ENCODE measurements at places on chromosomes 1 and 21.

DNA sequence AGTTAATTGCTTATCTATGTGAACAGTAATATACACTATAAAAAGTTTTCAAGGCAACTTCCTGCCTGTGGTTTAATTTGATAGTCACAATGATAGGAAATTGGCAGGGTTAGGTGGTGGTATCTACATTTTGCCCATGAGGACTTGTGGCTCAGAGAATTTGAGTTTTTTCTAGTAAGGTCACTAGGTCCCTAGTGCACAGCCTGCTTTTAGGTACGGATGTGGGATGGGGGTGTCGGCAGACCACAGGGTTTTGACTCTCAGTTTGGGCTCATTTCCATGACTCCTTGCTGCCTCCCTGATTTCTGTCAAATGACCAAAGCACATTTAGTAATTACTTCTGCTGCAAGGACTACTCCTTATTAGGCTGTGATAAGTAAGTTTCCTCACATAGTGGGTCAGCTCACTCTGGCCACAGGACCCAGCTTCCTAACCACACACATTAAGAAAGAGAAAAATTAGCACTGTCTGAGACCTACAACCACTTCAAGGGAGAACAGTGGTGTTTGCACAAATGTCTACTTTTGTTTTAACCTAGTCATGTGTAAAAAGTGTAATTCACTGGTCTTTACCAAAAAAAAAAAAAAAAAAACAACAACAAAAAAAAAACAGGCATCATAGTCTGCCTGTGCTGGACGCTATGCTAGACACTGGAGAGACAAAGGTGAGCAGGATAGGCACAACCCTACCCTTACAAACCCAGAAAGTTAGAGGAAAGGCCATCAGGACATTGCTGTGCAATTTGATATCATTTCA lies 43.7 kb downstream of the MRPL39 start:
- DNase-seq, result no peak

DNA sequence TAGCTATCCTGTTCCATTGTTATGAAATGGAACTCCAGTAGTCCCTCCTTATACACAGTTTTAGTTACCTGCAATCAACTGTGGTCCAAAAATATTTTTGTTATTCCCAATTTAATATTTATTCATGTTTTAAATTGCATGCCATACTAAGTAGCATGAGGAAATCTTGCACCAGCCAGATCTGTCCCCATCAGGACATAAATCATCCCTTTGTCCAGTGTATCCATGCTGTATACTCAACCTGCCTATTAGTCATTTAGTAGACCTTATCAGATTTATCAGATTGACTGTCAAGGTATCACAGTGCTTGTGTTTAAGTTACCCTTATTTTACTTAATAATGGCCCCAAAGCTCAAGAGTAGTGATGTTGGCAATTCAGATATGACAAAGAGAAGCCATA lies 207.9 kb upstream of the DMRTA2 start:
- DNase-seq, result no peak

DNA sequence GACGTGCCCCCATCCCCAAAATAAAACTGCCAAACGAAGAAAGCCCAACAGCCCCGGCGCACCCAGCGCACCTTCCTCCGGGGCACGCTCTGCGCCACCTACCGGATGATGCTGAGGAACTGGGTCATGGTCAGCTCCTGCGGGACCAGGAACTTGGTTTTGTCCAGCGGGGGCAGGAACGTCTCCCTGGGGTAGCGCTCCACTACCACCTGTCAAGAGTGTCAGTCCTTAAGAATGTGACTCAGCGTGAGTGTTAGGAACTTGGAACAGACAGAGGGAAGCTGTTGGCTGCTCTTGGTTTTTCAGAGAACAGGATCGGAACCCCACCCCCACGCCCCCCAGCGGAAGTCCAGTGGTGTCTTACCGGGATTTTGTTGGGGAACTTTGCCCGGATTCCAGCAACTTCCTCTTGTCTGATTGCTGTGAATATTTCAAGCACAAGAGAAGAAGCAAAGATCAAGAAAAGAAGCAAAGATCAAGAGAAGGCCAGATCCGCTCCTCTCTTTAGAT lies 431 bp downstream of the MAP1LC3C start:
- no peak for DNase-seq

DNA sequence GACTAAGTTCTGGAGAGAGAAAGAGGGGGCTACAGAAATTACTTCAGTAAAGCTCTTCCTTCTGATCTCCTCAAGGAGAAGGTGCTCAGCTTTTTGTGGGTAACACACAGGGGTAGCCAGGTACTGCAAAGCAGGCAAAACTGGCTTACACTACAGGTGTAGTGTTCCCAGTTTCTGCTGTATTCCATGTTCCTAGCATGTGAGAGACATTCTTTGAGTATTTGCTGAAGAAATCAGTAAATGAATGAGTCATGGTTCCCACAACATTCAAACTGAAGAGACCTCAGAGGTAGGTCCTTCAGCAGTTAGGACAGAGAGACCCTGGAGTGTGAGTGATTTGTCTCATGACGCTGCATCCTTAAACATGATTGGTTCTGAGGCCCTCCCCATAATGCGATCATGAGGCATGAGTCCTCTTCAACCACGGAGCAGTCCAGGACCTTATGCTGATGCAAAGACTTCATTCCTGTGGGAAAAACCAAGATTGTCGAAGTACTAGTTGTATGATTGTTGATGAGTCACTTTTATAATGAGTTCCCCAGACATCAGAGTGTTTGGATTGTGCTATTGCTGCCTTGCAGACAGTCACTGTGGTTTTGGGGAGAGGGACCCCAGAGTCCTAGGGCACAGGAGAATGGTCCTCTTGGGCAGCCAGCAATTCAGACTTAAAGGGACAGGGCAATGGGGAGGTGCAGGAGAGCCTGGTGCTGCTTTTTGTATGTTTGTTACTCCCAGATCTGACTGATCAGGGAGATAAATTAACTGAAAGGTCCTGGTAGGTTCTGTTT lies 2.7 kb upstream of the OR10J4 start:
- DNase-seq, result no peak

GRCh38 chr1:56175211-56175610 lies 404.2 kb downstream of the PLPP3 start:
- no peak for DNase-seq

GRCh38 chr1:201013991-201014815 lies 9.3 kb downstream of the KIF21B start:
- no peak for DNase-seq
